ENCODE measurements at places on chromosomes 2 and 18.

- DNase-seq = no peak
These were observed 13.7 kb downstream of the RBBP8 start for GRCh38 chr18:22946846-22947245.

- DNase-seq = no peak
These were observed 375.8 kb downstream of the RBM43 start for GRCh38 chr2:150885774-150886386.

DNA sequence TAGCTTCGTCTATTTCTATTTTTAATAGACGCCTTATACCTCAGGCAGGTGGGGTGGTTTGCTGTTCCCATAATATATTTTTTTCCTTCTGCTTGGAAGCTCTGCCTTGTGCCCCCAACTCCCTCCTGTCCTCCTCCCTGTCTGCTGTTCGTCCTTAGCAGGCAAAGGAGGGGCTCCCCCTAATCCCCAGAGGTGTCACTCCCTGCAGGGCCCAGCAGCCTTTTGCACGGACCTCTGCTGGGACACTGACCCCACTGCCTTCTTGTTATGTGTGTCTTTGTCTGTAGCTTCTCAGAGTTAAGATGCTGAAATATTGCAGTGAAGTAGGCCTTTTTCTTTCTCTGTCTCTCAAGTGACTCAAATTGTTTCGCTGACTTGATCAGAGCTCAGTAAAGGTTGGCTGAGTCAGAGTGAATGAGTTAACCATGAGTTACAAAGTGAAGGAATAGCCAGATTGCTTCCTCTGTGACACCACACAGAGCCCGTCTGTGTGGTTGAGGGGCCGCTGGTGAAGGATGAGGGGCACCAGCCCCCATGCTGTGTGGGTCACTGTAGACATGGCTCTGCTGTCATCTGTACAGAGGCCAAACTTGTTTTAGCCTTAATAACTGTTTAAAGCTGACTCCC lies 47.7 kb downstream of the PRKCE start:
- DNase-seq = no peak

GRCh38 chr2:71547616-71548285 lies 94.4 kb downstream of the DYSF start:
- no peak for DNase-seq

DNA sequence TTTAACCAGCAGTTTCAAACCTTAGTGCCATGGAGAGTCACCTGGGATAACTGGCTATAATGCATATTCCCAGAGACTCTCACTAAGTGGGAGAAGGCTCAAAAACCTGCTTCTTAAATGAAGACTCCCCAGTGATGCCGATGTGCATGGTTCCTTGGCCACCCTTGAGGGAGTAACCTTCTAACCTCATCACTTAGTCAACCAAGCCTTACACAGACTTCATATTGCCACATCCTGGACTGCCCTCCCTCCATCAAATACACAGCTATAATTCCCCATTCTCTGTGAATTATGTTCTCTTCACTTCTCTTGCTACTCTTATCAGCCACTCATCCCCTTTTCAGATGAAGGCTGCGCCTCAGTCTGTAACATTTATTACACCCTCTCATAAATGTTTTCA lies 462.9 kb upstream of the RGPD4 start:
- no peak for DNase-seq

DNA sequence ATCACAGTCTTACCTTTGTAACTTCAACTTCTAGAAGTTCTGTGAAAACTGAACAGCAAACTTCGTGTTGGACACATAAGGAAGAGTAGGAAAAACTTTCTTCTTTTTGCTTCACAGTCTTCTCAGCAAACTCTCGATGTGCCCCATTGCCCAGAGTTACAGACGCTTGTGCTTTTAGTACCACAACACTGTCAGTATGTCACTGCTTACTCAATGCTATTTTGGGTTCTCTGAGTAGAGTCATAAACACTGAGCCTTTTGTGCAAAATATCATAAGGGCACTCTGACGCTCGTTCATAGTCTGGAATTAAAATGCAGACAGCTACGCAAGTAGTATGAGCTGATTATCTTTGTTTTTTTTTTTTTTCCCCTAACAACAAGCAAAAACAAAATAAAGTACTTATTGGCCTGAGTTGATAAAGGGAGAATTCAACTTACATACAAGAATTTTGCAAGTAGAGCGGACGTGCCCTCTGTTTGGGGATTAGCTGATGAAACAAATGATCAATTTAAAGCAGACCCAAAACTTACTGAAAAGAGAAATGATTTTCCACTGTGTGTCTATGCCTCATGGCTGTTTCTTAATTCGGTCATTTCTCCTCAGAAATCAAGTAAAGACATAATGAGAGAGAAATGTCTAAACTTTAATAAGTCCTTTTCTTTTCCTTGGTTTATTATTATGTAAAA lies at the start of gene CDH19:
Gene CDH19 (minus strand): TSS at position 150 of the 687 bp plus-strand sequence. CDS start 31,886 bp downstream, outside the sequence.
- peak; percentile 23 for DNase-seq

DNA sequence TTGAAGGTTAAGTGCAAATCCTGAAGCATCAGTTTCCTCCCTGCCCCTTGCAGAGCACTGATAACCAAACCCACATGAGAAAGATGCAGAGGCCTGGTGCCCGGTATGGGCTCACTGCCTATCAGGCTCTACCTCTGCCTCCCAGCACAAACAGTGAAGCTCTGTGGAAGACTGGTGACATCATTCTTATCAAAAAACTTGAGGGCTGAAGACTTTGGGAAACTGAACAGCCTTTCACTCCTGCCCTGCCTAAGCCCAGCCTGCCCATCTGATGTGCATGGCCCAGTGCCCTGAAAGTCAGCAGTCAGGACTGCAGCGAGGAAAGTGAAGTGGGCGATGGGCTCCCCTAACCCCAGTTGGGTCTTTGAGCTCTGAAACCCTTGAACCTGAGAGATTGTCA lies 174.8 kb upstream of the ARL4C start:
- no peak for DNase-seq

GRCh38 chr2:101985101-101985792 lies 6.5 kb upstream of the IL1R2 start:
- DNase-seq = no peak

DNA sequence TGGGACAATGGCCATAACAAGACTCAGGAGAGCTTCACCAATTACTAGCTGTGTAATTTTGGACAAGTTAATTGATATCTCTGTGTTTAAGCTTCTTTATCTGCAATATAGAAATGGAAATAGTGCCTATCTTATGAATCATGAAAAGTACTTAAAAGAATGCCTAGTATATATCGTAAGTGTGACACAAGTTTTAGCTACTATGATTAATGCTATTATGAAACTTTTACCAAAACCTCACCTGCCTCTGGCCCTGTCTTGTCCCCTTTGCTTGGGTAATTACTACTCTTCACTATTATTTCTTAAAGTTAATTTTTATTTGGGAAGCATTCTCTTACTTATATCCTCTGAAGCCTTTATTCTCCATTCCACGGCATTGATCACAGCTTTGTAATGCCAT lies 75.0 kb upstream of the NETO1 start:
- no peak for DNase-seq

DNA sequence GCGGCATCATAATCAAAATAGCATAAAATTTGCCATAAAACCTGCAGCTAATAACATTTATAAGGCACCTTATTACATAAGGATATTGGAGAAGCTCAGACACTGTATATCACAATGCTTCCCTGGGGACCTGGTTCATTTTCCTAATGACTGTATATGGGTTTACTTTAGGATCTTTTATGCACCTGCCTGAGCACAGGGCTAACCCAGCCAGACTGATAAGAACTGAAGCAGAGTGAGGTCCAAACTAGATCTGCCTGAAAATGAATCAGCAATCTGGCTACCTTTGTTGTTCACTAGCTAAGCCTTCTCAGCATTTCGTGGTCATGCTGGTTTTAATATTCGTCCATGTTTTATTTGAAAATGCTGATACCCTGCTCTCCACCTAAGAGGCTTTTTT lies 1922.3 kb upstream of the CELF4 start:
- DNase-seq = no peak

GRCh38 chr2:43088143-43089073 lies 138.0 kb downstream of the ZFP36L2 start:
- no peak for DNase-seq

DNA sequence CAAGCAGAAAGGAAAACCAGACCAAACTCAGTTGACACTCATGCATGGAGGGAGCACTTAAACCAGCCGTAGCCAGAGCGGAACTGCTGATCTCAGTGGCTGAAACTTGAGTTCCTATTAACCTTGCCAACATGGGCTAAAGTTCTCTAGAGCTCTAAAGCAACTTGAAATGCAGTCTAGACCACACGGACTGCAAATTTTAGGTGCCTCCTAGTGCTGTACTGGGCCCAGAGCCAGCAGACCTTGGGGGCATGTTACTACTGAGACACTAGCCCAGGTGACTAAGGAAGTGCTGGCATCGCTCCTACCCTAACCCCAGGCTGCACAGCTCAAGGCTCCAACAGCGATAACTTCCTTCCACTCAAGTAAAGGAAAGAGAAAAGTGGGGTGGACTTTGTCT lies 236.5 kb downstream of the AKAIN1 start:
- no peak for DNase-seq

GRCh38 chr18:61926532-61926931 lies 33.7 kb upstream of the RNF152 start:
- DNase-seq = no peak

DNA sequence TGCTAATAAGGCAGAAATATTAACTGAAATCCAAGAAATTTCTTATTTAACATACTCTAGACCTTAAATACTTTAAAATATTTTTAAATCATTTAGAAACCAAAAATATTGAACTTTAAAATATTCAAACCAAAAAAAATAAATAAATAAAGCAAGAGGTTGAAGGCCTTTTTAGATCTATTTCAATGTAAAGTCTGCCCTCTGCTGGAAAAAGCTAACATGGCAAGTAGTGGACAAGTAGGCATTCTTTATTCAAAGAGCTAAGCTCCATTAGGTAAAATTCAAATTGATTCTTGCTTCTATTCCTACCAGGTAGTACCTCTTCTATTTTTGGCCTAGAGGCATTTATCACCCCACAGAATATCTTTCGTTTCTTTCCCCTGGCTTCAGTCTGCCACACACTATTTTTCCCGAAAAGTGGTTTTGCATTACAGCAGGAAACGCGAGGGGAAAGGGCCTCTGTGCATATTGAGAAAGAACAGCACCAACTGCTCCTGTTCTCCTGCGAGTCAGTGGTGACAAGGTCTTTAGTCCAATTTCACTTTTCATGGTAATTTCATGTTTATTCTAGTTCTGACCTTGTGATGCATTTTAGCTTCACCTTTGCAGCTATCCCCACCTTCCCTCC lies 20.4 kb downstream of the IFIH1 start:
- DNase-seq = peak; percentile 92

- DNase-seq = no peak
These were observed 1.8 kb upstream of the CCDC68 start for GRCh38 chr18:54961016-54961423.

DNA sequence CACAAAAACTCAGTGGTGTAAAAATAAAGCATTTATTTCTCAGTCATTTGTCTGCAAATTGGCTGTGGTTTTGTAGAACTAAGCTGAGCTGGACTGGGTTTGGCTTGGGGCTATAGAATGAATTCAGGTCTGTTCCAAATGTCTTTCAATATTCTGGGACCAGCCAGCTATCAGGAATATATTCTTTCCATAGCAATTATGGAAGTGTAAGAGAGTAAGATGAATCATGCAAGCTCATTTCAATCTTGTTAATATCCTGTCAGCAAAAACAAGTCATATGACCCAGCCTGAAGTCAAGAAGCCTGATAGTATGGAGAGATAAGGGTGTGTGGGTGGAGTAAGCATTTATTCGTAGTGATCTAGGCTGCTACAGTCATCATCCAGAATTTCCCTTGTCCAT lies 481.0 kb upstream of the CDH2 start:
- DNase-seq = no peak

- DNase-seq = peak; percentile 76
These were observed 24.7 kb downstream of the PKDCC start for GRCh38 chr2:42072349-42073118.

- no peak for DNase-seq
These were observed 102.9 kb downstream of the RAB3GAP1 start for GRCh38 chr2:135154962-135155361.

- no peak for DNase-seq
These were observed 263.3 kb upstream of the PKDCC start for GRCh38 chr2:41784496-41784895.

DNA sequence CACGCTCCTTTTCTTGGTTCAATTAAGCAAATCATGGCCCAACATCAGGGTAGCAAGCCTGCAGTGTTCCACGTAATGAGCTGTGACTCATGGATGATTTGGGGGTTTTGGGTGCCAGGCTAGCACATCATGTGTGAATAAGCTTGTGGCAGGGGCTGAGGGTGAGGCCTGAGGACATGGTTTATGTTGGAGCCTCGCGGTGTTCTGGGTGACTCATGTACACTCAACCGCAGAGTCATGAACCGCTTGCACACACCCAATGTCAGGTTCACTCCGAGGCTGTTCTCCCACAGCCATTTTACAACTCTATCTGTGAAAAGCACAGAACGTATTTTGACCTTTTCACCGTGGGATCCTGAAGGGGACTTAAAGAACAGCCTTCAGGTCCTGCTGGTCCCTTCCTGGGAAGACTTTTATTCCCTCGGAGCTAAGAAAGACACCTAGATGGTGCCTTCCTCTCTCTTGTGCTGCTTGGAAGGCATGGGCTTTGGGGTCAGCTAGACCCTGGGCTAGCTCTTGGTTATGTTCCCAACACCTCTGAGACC lies 139.9 kb upstream of the ZEB2 start:
- no peak for DNase-seq

DNA sequence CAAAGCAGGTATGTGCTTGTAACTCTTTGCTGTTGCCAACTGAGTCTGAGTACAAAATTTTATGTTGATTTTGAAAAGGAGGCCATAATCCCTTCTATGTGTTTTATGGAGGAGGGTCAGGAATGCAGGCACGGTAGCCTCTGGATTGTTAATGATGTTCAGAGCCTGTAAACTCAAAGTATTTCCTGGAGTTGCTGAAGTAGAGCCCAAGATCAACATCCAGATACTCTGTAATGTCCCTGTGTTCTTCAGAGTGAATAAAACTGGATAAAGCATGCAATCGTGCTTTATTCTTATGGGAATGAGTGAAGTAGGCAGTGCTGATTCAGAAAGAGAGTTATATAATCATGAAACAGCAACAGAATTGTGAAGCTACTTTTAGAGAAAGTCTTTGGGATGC lies 61.8 kb upstream of the CHRNA1 start:
- DNase-seq = no peak

DNA sequence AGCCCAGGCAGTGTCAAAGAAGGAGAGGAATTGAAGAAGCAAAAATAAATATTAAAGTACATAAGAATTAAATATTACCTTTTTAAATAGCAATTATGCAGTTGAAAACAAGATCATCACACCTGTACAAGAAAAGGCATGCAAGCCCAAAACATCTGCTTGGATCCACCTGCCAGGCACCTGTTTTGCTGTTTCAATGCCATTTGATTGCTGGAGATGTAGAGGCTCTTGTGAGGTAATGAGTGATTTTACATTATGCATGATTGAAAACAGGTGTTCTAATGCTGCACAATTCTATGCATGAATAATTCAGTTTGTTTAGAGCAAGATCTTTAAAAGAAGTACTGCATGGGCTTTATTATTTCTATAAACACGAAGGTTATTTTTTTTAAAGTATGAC lies 700.6 kb upstream of the ZEB2 start:
- DNase-seq = no peak

GRCh38 chr18:27447451-27447881 lies 262.4 kb upstream of the CHST9 start:
- DNase-seq = peak; percentile 55

- DNase-seq = no peak
These were observed 244.6 kb upstream of the HNRNPA3 start for GRCh38 chr2:176967911-176968450.

- DNase-seq = no peak
These were observed 29.8 kb downstream of the CYTIP start for GRCh38 chr2:157414050-157414449.
